Stimulated activated CD8-positive, alpha-beta memory T cell treated with anti-CD3 and anti-CD28 coated beads, Interleukin-4, amount 100 ng/mL, for 4 hours (primary cell): ENCODE measurements at places on chromosomes 2 and 18.

DNA sequence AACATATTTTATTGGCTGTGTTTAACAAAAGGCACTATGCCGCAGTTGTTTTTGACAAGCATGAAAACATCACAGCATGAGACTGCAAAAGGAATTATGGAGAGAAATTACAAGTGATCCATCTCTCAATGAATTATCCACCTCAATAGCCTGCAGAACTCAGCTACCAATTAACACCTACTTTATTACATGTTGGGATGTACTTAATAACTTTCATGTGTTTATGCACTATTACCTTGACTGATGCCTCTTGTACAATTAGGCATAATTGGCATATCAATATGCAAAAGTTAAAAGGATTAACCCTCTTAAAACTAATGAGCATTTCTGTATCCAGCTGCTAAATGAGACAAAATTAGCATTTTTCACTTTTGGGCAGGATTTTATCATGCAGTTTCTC is 27.8 kb downstream of the ARHGAP15 start:
- no peak for DNase-seq

- DNase-seq: no peak
Measured at GRCh38 chr2:175884697-175885393, 117.2 kb downstream of the LNPK start.

- DNase-seq: no peak
Measured at GRCh38 chr18:23341383-23341782, 111.7 kb upstream of the RIOK3 start.

DNA sequence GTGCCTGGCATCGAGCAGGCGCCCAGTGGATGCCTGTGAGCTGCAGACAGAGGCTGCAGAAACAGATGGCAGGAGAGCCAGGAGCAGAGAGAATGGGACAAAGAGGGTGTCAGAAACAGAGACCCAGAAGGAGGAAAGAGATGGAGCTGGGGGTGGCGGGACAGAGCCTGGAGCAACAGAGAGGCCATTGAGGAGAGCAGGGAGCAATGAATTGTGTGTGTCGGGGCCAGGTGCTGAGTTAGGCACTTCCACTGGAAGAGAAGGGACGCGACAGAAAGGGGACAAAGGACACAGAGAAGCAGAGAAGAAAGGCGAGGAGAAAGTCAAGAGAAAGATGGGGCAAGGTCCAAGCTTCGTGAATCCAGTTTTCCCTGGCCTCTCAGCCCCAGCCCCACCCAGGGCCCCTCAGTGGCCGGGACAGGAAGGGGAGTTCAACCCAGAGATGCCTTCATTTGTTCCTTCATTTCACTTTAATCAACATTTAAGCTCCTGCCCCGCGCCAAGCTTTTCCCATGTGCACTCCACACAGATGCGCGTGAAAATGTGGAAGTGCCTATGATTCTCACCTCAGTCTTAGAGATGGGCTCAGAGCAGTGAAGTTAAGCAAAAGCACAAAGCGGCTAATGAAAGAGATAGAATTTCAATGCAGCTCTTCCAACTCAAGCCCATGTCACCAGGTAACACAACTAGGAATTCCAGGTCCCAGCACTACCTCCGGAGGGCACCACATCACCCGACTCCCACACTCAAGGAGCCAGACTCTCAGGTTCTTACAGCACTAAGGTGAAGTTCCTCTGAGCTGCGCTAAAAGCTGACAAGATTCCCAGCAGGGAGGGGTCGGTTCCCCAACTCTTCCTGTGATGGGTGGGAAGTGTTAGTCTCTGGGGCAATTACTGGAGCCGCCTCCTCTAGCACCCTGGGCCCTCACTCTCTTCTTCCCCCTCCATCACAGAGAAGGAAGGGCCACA is 55.1 kb downstream of the TNS1 start:
- no peak for DNase-seq

- no peak for DNase-seq
Measured at GRCh38 chr2:34849827-34850226, 1250.7 kb upstream of the FAM98A start.
